ENCODE measurements at places on chromosomes 11 and 22.
A peak's percentile ranks its signal among the peaks of the same experiment; 100 is the strongest.

- no peak for DNase-seq
These were observed 234.7 kb downstream of the INSC start for GRCh38 chr11:15349413-15349812.

GRCh38 chr11:10042699-10043098 lies 251.3 kb downstream of the SBF2 start:
- DNase-seq: no peak

- no peak for DNase-seq
These were observed 15.6 kb upstream of the JAM3 start for GRCh38 chr11:134052988-134053945.

DNA sequence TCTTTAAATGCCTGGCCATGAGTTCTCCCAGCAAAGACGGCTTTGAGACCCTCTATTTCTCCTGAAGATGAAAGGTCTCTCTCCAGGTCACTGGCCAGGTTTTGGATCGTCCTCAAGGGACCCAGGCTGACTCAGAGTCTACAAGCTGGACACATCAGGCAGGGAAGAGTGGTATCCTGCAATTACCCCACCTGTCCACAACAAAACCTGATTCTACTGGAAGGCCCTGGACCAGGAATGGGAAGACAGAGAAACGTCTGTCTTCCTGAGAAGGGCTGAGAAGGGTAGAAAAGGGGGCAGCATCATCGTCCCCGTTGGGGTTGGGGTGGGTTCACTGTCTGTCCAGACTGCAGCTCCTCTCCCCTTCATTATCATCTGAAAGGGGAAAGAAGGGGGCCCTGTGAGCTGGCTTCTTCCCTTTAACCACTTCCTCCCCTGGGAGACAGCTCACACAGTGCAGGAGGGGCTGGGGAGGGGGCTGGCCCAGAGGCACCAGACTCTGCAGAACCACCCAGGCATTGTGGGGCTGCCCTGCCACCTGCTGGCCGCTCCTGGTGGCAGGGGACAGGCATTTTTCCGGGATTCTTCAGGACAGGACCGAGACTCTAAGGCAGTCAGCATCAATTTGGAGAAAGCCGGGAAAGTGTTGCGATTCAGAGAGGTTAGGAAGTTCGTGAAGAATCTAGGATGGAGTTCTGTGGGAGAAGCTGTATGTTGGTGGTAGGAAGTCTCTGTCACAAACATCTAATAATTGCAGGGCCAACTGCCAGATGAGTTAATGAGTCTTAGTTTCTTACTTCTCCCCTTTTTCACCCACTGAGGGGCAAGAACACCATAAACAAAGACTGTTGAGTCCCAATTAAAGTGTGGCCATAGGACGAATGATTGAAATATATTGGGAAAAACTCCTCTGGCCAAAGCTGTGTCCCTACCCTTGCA lies 57.6 kb downstream of the SYN3 start:
- DNase-seq: peak; percentile 3

DNA sequence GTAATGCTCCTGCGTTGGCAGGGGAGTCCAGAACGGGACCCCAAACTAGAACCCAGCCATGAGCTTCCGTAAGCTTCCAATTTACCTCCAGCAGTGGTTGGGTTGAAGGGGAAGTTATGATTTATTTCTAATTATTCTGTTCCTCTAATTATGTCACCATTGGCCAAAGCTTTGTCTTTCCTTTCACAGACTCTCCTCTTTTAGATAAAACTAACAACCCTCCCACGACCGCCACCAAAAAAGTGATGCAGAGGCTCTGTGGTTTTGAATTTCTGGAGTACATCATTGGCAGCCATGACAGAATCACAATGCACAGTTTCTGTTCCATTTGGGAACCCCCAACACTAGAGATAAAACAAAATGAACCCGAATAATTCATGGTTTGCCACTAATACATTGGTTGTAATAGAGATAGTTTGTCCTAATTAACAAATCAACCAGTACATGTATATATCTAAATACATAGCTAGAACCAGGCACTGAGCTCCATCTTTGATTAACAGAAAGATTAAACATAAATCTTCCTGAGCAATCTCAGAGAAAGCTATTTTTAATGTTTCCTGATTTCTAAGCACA lies 64.3 kb downstream of the ETS1 start:
- peak; percentile 66 for DNase-seq

DNA sequence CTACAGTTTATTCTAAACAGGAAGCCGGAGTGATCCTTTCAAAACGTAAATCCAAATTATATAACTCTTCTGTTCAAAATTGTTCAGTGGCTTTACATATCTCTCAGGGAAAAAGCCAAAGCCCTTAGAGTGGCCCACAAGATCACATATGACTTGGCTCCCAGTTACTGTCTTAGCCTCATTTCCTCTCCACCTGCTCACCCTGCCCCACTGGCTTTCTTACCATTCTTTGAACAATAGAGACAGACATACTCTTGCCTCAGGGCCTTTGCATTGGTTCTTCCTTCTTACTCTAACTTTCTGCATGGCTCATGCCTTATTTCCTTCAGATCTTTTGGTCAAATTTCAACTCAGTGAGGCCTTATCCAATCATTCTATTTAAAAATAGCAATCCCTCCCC lies 52.1 kb downstream of the STIM1 start:
- DNase-seq: no peak

DNA sequence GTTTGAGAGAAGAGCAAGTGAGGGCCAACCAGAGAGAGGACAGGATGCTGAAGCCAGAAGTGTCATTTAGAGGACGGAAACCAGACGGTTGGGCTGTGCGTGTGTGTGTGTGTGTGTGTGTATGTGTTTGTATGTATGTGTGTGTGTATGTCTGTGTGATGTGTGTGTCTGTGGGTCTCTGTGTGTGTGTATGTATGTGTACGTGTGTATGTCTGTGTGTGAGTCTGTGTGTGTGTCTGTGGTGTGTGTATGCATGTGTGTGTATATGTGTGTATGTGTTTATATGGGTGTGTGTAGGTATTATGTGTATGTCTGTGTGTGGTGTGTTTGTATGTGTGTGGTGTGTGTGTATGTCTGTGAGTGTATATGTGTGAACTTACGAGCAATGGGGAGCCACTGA lies 77.7 kb upstream of the EIF3D start:
- no peak for DNase-seq

- DNase-seq: no peak
These were observed 44.0 kb downstream of the KIAA1671 start for GRCh38 chr22:24996420-24996952.

DNA sequence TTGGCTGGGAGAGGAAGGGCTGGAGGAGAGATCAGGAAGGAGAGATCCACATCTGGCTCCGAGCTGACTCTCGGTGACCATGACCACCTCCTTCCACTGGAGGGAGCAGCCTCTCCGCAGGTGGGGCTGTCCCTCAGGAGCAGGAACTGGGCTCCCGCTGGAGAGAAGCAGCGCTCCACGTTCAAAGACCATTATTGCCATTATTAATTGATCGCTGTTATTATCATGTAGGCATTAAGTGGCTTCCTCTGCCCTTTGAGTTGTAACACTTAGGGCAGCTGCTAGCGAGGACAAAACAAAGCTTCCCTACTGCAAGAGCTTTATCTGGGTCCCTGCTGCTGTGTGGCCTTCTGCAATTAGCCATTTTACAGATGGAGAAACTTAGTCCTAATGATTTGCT lies 251.9 kb downstream of the ST3GAL4 start:
- no peak for DNase-seq

- DNase-seq: peak; percentile 59
These were observed 3.8 kb downstream of the APOL3 start for GRCh38 chr22:36156515-36157419.

- DNase-seq: no peak
These were observed 27.0 kb downstream of the AP2A2 start for GRCh38 chr11:952406-953385.

DNA sequence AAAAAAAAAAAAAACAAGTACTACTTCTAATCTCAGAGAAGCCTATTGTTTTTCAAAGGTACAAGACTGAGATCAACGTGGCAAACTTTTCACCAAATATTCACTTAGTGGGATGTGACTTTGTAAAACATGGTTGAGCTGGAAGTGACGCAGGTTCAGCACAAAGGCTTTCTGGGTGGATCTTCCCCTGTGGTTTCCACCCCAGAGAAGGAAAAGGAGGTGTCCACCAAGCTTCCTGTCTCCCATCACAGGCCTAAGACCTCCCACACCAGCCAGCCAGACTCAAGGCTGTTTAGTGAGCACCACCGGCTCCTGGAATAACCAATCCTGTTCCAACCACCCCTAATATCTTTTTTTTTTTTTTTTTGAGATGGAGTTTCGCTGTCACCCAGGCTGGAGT lies 5.7 kb downstream of the TMEM184B start:
- no peak for DNase-seq

- DNase-seq: no peak
These were observed 11.6 kb downstream of the TOLLIP start for GRCh38 chr11:1297576-1298473.

DNA sequence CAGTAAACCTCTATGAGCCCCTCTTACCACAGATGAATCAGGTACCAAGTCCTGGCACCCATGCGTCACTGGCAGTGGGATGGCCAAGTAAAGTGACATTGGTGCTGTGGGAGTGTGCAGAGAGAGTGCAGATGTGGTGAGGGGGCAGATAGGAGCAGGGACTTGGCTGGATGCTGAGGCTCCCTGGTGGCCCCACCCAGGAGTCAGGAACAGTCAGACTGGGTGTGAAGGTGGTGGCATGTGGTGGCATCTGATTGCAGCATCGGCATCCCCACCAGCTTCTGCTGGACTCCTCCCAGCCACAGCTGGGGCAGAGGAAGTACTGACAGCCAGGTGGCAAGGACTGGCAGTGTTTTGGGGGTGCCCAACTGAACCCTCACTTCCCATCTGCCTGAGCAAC lies 11.4 kb downstream of the DGAT2 start:
- no peak for DNase-seq
